Muscle of leg (tissue), 16 donors: ENCODE measurements at places on chromosomes 12 and 14.

DNA sequence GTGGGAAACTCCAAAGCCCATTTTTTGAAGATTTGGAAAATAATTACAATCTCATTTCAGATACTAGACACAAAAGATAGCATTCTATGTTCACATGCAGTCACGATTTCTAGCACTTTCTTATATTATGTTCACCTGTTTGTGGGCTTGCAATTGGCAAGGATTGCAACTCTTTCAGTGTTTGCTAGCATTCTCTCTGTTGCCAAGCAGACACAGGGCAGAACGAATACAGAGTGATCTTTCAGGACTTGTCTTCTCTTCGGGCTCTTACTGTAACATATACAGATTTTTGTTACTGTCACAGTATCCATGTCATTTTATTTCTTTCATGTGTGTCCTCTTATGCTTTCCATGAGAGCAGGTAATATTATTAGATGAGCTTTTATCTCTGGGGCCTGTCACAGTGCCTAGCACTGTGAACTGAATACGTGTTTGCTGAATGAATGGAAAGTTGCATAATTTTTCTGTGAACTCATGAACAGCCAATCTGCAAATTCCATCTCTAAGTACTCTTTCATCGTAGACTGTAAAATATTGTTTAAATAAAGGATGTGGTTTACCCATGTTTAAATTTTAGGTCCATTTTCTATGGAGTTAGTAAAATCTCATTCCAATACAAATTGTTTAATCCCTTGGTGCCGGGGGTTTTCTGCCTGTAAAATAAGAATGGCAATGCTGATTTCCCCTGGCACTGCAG, 105.1 kb downstream of the BMP4 start:
- DNase-seq = no peak

DNA sequence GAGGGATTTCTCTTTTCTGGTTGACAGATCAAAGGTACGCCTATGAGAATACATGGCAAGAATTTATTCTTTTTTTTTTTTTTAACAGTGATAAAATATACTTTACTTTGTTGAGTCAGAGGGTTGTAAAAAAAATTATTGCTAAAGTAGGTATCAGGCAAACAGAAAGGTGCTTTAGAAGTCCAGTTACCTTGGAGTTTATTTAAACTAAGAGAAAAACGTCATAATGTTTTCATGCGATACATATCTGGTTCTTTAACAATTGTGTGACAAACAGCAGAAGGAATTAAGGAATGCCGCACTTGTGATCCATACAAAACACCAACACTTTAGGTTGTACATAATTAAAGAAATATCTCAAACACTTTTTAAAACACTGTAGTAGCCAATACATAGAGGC, 94.2 kb downstream of the BORCS5 start:
- no peak for DNase-seq

DNA sequence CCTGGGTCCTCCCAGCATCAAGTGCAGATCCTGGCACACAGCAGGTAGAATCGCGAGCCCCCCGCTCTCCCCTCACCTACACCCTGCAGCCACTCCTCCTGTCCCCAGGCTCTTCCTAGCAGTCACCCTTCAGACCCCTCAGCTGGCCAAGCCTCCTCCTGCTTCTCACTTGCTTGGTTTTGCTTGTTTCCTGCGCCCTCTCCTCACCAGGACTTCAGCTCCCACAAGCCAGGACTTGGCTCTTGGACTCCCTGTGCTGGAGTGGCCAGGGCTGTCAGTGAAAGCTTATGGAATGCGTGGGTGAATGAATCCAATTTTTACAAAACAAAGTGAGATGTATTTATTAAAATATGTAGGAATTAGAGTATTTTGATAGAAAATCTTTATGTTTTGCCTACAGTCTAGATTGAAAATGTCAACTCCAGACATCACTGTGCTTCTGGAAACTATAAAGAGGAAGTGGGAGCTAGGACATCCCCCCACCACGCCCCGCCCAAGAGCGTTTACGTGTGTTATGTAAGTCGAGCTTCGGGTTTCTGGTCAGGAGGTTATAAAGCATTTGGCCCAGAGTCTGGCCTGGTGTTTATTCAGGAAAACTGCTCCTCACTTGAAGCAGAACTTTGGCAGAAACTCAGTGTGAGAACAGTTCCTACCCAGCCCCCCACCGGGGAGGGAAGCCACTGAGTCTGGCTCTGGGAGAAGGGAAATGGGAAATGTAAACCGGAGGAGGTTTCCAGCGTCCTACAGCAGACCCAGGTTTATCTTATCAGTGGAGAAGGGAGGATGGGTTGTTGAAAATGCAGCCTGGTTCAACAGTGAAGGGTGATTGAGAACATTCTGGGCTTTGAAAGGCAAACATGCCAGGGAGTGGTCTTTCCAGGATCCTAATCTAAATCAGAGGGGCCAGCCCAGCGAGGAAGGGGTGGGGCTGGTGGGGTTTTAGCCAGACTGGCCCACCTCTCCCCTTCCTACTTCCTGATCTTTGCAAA, 8.8 kb downstream of the ALDH2 start:
- peak; percentile 99 for DNase-seq

GRCh38 chr12:116164250-116165035, 113.0 kb downstream of the MED13L start:
- peak; percentile 84 for DNase-seq

GRCh38 chr12:32062881-32063280, 43.8 kb upstream of the BICD1 start:
- no peak for DNase-seq

- no peak for DNase-seq
Measured at GRCh38 chr14:50425816-50426215, 29.1 kb upstream of the CDKL1 start.

DNA sequence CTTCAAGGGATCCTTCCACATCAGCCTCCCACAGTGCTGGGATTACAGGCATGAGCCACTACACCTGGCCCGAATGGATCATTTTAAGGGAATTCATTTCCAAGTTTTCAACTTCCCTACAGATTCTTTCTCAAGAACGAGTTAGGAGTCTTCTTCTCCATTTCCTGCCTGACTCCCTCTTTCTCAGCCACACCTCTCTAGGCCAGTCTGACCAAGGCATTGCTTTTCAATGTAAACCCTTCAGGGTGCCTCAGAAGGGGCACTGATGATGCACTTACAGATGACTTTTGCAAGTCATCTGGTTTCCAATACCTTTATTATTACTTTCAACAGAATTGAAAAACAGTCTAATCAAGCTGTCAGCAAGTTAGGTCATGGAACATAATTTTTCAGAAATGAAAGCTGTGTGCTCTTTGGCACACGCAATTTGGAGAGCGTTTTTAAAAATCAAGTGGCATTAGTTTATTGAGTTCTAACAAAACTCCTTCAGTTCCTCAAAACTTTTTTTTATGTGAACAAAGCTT, 47.2 kb downstream of the SVOP start:
- no peak for DNase-seq

- DNase-seq = no peak
Measured at GRCh38 chr12:130661486-130662255, 54.4 kb downstream of the RIMBP2 start.

- no peak for DNase-seq
Measured at GRCh38 chr14:67746927-67747326, 45.2 kb downstream of the RDH12 start.

GRCh38 chr12:12116677-12117076, 45.9 kb downstream of the BCL2L14 start:
- no peak for DNase-seq

DNA sequence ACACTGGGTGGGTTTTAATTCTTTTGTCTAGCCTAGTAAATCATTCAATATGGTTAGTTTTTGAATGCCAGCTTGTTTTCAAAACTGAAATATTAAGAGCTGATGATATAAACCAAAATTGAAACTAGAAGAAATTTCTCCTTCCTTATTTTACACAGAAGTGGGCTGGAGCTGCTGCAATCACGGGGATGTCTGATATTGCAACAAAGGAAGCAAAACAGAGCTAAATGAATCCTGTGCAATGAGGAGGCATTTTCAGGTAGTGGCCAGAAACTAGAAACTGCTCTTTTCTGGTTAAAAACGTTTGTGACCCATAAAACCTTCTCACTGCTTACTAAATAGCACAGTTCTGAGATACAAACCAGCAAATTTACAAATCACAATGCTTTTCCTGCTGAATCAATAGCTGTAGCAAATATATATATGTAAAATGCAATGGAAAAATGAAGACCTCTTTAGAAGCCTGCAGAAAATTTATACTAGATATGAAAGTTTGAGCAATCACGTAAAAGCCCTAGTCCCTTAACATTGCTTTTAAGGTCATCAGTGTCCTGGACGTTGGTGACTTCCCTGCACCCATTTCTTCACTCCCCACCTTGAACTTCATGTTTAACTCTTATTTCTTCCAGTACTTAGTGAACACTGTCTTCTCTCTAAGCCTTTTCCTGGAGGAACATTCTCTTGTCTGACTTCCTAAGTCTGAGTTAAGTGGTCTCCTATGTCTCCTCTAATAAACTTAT, 15.9 kb upstream of the LRRK2 start:
- peak; percentile 58 for DNase-seq

- DNase-seq = peak; percentile 15
Measured at GRCh38 chr14:36767603-36768281, 106.1 kb downstream of the PAX9 start.

DNA sequence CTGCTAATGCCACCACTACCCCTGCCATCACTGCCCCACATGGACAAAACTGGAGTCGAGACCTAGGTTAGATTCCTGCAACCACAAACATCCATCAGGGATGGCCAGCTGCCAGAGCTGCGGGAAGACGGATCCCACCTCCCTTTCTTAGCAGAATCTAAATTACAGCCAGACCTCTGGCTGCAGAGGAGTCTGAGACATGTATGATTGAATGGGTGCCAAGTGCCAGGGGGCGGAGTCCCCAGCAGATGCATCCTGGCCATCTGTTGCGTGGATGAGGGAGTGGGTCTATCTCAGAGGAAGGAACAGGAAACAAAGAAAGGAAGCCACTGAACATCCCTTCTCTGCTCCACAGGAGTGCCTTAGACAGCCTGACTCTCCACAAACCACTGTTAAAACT, 7.1 kb upstream of the OAS2 start:
- peak; percentile 37 for DNase-seq
